Stimulated activated CD8-positive, alpha-beta memory T cell treated with anti-CD3 and anti-CD28 coated beads, Interleukin-15, amount 100 ng/mL, for 1 hour (primary cell): ENCODE measurements at places on chromosomes 11 and 22.

DNA sequence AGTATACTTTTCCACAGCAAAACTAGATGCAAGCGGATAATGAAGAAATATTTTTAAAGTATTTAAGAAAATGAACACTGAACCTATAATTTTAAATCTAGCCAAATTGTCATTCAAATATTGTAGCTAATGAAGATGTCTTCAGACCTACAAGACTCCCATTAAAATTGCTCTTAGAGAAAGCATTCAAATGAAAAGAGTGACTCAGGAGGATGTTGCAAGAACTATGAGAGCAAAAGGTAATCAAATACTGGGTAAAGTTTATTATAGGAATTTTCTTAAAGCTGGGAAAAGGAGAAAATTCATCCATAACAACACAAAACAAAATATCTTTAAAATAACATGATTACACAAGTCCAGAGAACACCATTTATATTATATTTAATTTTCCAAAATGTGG, 5.4 kb upstream of the POU2AF1 start:
- DNase-seq, result no peak

DNA sequence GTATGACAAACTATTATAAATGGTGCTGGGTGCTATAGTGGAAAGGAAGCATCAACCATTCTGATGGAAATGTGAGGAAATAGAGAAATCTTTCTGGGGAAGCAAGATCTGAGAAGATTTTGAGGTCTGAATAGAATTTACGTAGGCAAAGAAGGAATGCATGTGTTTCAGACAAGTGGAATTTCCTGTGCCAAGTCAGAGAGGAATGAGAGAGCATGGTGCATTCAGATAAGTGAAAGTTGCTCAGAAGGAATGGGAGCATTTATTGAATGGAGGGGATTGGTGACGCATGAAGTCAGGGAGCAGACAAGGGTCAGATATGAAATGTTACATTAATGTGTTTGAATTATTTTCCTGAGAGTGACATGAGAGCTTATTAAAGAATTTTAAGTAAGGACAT, 725.5 kb downstream of the METTL15 start:
- no peak for DNase-seq

GRCh38 chr11:67630228-67630942, 648 bp upstream of the NUDT8 start:
- no peak for DNase-seq

- DNase-seq, result no peak
Measured at GRCh38 chr11:57546869-57547475, 9.6 kb downstream of the SMTNL1 start.

GRCh38 chr22:46067159-46068111, 82.9 kb upstream of the PPARA start:
- no peak for DNase-seq
